ENCODE measurements at places on chromosomes 3 and 15.

DNA sequence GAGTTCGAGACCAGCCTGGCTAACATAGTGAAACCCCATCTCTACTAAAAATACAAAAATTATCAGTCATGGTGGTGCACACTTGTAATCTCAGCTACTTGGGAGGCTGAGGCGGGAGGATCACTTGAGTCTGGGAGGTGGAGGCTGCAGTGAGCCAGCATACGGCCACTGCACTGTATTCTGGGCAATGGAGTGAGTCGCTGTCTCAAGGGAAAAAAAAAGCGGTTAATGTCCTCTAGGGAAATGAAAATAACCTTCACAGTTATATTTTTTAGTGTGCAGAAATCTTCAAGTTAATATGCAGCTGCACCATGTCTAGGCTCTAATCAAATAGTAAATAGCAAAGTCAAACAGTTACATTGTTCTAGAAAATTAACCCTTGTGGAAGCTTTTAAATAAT lies 14.8 kb downstream of the CEP19 start:
- no peak for DNase-seq

DNA sequence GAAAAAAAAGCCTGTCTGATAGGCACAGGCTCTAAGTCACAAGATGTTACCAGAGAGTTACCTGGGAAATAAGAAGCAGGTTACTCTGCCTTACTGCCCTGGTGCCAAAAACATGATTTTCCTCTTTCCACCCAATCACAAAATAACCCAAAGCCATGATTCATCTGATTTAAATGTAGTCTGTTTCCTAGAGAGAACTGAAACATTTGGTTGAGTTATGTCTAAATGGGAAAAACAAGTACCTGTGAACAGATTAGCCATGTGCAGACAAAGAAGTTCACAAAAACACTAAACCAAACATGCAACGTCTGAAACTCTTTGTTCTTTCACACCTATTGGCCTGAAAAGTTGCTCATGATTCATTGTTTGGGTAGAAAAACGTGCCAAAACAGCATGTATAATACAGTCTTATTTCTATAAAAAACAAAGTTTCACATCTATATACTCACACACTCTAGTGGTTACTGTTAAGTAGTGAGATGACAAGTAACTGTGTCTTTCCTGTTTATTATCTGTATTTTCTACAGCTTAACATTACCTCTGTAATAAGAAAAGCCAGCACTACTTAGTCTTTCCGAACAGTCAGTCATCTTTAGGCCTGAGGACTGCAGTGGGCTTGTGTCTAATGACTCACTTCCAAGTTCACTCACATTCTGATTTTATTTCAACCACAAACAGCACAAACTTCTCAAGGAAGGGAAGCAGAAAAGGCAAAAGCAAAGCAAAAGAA lies 30.2 kb downstream of the FAM174B start:
- DNase-seq: no peak

DNA sequence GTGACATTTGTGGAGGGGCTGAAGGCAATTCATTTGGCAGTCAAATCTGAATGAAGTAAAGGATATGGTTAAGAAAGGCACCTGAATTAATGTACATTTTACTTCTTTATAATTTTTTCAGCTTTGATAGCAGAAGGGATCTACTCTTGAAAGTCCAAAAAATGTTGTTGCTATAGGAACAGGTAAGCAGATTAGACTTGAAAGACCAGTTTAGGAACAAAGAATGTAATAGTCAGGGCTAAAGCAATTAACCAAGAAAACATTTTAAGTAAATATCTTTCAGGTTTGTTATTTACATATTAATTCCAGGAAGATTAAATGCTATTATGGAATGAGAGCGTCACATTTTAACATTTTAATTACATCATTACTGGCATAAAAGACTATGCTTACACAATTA lies 1.1 kb downstream of the ATP13A4 start:
- DNase-seq: no peak

- no peak for DNase-seq
These were observed 141.4 kb downstream of the TGFBR2 start for GRCh38 chr3:30747771-30748281.

DNA sequence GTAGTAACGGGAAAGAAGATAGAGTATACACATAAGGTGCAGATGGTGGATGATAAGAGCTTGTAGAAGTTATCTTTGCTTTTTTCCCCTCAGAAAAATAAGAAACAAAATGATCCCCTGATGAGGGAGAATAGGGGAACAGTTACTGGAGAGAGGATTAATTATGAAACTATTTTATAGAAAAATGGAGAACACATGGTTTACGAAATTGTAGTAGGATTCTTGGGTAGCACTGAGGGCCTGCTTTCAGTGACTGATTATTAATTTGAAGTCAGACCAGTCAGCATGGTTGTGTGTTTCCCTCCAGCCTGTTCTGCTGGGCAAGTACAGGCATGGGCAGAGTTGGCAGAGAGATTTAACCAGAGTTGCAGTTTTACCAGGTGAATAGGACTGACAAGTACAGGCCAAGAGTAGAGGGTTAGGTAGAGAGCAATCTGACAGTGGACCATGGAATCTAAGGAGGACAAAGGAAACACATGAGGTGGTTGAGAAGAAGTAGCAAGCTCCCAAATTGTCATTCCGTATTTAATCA lies 5.9 kb downstream of the SLC49A4 start:
- DNase-seq: no peak

DNA sequence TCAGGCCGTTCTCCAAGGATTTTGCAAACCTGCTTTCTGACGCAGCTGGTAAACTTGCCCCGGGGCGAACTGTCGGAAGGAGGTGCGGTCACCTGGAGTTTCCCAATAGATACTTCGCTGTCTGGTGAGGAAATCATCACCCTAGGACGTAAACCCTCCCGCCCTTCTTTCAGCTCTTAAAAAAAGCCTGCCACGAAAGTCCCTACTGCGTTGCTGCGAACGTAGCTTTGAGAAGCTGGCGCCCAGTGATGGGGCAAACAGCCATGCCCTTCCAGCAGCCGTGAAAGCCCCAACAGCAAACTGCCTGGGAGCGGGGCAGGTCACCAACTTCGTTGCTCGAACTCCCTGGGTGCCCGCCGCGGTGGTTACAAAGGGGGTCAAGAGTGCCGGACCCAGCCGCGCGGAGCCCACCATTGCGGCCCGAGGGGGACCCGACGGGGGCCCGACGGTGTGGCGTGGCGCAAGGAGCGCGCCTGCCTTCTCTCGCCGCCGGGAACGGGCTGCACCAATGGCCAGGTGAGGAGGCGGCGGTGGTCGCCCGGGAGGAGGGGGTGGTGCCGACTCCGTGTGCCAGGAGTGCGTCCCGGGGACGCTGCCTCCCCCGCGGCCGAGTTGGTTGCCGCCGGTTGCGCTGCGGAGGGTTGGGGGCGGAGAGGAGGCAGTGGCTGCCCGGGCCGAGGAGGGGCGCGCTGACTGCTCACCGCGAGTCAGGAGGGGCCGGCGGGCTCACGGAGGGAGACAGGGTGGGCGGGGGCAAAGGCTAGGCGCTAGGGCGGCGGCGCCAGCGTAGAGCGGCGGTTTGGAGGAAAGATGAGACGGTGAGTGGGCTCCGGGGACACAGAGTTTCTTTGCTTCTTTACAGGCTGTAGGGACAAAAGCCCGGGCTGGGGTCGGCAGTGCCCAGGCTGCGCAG lies at the start of gene PHLDB2:
TSS of gene PHLDB2 (plus strand) at position 205 of the 913 bp plus-strand sequence. CDS start 24,813 bp downstream, outside the sequence.
- DNase-seq: peak; percentile 49

DNA sequence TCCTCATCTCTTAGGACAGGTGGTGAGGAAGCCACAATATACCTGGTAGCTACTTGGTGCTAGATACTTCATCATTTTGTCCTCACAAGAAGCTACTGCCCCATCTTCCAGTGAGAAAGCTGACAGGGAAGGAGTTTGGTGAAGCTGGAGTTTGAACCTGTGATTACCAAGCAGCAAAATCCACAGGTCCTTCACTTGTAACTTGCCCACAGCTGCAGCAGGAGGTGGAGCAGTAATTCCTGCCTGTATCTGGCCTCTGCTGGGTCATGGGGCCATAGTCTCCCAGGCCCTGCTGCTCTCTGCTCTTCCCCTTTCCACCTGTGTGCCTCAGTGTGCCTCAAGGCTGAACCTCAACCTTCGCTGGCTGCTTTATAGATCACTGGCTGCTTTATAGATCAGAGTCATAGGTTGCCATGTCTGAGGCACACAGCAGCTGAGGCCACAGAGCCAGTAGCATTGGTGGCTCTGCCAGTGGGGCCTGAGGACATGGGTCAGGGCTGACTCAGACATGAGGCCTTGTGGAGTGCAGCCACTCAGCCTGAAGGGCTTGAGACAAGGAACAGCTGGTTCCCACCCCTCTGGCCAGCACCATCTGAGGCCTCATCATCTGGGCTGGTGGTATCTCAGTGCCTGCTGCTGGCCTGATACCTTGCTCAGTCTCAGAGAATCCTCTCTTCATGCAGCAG lies 11.1 kb upstream of the CHRNB4 start:
- no peak for DNase-seq

- no peak for DNase-seq
These were observed 4.0 kb downstream of the OR5H14 start for GRCh38 chr3:98151241-98151640.

DNA sequence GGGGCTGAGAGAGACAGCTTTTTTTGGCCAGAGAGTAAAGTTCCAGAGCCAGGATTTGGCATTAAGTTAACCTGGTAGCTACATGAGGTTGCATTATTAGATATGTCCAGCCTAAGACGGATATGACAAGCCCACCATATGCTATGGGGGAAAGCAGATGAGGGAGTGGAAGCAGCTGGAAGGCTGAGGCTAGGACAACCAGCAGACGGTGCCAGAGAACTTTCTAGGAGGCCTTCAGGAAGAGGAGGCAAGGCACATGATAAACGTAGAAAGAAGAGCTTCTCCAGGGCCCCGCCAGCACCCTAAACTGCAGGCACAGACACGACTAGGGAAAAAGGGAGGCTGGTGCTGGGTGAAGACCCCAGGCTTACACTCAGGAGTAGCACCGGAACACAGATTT lies 87.0 kb downstream of the CTNNB1 start:
- no peak for DNase-seq

GRCh38 chr15:84818261-84819131 lies 1.3 kb downstream of the ALPK3 start:
- peak; percentile 20 for DNase-seq

DNA sequence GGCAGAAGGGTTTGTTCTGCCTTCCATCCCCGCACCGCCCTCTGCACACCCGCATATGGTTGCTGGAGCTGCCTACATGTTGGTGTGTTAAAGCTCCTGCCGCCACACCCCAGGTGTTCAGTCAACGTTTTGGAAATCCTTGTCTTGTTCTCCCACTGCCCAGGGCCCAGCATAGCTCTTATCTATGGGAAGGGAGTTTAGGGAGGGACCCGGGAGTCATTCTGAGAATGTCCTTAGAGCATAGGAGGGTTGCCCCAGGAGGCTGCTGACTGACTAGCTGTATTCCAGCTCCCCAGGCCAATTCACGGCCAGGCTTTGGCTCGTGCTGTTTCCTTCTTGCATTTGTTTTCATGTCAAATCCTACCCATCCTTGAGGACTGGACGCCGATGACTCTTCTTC lies 46.8 kb downstream of the MAGEF1 start:
- DNase-seq: no peak
